ENCODE measurements at places on chromosomes 5 and 9.

DNA sequence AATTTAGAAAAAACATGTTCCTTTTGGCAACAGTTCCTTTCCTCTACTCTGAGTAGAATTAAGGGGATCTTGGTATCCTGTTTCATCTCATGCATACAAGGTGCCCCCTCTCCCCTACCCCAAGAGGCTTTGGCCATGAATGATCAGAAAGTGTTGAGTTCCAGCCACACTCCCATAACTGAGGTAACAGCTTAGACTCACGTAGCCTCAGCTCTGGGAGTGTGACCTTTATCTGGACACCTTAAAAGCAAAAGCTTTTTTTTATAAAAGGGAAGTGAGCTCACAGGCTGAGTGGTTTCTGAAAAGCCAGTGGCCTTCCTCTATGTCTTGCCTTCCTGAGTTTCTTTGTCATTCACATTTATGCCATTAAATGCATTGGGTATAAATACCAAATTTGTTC lies 900 bp upstream of the HAVCR2 start:
- DNase-seq: peak; percentile 28

GRCh38 chr5:96284727-96285389 lies 148.2 kb downstream of the PCSK1 start:
- DNase-seq: no peak

- no peak for DNase-seq
Measured at GRCh38 chr9:71003346-71003745, 118.1 kb downstream of the TRPM3 start.

- no peak for DNase-seq
Measured at GRCh38 chr9:91834740-91835139, 115.3 kb downstream of the ROR2 start.

DNA sequence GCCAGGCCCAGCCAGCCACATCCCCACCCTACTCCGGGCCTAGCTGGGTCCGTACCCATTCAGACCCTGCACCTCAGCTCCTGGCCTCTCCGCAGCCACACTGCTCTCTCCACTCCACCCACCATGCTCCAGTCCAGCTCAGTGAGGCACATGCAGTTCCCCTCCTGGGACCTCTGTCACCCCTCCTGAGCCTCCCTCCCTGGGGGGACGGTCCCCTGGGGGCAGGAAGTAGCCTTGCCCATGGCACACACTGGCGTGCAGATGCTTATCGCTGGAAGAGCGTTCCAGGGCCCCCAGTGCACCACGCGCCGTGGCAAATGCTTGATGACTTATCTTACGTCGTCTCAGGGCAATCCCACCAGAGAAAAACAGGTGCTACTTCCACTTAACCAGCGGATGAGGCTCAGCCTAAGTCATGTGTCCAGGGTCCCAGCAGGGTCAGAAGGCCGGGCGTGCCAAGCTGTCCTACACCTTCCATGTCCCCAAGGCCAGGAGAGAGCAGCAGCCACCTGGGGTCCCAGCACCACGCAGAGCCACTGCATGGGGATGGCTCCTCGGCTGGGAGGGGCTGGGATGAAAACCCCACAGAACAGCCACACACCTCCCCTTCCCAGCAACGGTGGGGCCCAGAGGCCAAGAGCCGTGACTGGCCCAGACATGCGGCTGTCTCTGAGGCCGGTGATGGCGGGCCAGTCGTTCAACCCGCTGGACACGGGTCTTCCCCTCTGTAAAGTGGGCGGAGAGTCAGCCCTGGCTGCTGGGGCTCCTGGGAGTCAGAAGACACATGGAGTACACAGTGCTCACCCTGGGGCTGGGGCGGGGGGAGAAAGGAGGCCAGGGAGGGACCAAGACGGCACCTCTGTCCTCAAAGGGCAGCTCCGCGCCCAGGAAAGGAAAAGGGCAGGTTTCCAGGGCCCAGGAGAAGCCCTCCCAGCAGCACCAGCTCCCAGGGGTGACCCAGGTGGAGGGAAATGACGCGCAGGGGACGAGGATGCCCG lies 2.6 kb upstream of the CCDC187 start:
- DNase-seq: no peak

- no peak for DNase-seq
Measured at GRCh38 chr5:165161204-165161603, 1655.8 kb downstream of the MAT2B start.

DNA sequence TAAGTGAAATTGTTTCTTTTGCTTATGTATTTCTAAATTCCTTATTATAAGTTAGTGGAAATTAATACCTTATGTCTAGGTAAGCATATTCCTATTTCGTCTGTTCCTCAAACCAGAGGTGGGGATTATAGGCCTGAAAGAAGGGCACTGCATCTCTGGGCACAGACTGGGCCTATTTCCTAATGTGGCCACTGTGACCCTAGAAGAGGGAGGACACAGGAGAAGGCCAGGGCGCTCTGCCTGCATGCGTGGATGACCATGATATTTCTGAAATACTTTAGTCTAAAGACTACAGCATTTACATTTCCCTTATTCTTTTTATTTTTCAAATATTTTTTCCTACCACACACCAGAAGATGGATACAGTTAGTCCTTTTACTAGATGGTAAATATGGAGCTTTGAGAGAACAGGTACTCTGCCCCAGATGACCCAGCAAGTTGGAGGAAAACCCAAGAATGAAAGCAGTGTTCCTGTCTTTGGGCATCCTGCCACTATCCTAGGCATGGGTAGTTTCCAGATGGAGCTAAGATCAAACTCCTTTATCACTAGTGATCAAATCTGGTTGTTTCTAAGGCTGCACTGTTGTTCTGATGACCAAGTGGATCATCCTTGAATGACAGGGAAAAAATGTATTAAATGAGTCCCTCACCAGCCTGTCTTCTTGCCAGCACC lies 27.8 kb downstream of the RUSC2 start:
- DNase-seq: no peak

DNA sequence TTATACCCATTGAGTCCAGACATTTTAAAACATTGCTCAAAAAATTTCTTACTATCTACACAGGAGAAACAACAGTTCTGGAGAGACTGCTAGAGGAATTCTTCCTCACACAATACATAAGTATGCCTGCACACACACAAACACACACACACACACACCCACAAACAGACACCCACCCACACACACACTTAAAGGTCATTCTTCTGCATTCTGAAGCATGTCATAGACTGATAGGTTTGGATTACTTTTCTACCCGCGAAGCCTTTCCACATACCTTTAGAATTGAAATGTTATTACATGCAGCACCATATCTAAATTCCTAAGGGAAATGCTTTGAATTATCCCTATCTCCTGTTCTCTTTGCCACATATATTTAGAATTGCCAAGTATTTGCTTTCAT lies 80.2 kb downstream of the FAM174A start:
- no peak for DNase-seq

- DNase-seq: no peak
Measured at GRCh38 chr9:32092031-32092430, 292.4 kb upstream of the ACO1 start.

DNA sequence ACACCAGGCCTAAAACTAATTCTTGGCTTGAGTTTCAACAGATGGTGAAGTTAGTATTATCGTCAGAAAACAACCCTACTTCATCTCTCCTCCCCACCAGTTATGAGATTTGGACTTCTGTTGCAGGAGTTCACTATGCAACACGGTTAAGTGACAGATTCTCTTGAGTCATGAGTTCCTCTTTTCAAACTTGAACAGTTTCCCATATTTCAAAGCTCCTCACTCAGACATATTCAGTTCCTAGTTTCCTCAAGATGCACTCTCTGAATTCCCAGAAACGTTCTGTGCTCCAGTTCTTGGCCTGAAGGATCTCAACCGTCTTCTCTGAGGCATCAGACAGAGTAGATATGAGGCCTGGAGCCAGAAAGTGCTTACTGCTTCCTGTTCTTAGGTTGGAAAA lies 7.3 kb upstream of the PTGER4 start:
- no peak for DNase-seq

GRCh38 chr9:91246846-91247245 lies 114.9 kb downstream of the AUH start:
- DNase-seq: no peak
